ENCODE measurements at places on chromosomes 2 and 18.
A peak's percentile ranks its signal among the peaks of the same experiment; 100 is the strongest.

DNA sequence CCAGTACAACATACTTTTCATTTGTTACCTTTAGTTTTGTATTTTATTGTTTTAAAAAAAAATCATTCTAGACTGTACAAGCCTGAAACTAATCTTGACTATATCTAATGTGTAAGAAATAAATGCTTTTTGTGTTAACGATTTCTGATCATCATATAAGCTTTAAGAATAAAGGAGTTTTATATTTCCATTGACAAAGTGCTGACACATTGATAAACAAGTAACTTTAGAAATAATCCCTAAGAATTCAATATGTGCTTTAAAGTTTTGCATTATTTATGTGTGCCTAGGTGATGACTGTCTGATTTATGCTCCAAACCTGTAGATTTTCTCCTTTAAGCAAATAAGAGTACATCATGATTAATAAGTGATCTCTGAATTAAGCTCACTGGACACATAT is 247.2 kb upstream of the BOD1L2 start:
- no peak for DNase-seq

GRCh38 chr2:74457549-74458131 is 598 bp upstream of the WBP1 start:
- DNase-seq, result peak; percentile 77

GRCh38 chr2:50049267-50049666 is 895.0 kb upstream of the FSHR start:
- DNase-seq, result no peak

DNA sequence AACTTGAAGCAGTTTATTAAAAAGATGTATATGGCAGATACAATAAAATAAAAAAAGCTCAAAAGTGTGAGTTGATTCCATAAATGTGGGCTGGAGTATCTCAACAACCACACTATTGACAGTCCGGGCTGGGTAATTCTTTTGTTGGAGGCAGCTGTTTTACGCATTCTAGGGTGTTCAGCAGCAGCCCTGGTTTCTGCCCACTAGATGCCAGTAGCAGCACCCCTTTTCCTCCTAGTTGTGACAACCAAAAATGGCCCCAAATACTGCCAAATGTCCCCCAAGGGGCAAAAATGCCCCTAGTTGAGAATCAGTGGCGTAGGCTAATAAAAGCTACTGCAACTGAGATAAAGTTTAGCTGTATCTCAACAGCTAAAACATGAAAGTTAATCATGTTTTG is 44.8 kb downstream of the CHMP3 start:
- DNase-seq, result no peak

GRCh38 chr2:157508676-157509075 is 64.8 kb upstream of the CYTIP start:
- DNase-seq, result no peak

GRCh38 chr2:240418311-240418710 is 17.2 kb upstream of the GPC1 start:
- no peak for DNase-seq

DNA sequence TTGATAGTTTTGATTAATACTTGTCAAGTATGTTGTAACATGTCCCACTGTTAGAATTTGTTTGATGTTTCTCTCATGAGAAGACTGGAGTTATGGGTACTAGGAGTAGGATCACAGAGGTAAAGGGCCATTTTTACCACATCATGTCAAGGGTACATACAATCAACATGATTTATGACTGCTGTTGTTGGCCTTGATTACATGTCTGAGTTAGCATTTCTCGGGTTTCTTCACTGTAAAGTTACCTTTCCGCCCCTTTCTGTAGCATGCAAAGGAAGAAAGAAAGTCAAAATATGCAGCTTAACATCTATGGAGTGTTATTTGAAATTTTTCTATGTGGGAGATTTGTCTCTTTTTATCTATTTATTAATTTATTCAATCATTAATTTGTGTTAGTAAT is 1456.4 kb downstream of the SUCLG1 start:
- no peak for DNase-seq

DNA sequence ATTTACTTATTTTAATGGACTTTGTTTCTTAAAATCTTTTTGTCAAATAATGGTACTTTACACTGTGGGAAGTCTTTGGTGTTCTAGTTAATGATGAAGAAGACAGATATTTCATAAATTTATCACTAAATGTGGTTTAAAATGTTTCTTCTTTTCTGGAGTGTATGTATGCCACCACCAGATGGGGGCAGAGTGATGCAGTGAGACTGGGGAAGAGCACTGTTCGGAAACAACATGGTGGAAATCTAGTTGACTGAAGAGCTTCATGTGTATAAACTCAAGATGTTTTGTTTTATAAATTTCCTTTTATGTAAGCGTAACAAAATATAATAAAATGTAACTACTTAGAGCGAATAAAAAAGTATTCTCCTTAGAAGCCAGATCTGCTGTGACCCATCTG is 195.1 kb downstream of the KCNE4 start:
- DNase-seq, result no peak

DNA sequence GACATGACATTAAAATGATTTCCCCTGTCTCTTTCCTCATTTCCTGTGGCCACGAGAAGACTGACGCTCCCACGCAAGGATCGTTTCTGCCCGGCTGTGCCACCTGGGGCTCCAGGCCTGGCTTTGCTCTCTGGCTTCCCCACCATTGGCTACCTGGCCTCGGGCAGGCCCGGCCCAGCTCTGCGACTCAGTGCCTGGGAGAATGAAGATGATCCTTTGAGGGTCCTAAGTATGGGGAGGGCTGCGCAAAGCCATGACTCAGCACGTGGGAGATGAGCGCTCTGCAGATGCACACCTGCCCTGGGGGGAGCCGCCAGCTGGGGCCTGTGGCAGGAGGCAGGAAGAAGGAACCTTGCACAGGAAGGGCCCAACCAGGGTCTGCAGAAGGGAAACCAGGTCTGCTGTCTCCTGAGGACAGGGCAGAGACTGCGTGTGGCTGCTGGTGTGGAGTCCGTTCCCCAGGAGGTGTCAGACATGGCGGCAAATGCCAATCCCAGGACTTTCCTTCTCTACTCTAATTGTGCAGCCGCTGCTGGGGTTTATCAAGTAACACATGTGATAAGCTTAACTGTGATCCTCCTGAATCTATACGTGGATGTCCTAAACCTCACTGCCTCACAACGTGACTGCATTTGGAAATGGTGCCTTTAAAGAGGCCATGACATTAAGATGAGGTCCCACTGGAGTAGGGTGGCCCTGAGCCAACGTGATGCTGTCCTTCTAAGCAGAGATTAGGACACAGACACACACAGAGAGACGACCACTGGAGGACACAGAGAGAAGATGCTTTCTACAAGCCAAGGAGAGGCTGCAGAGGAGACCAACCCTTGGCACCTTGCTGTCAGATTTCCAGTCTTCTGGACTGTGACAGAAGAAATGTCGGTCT is 32.9 kb downstream of the MBP start:
- DNase-seq, result no peak

DNA sequence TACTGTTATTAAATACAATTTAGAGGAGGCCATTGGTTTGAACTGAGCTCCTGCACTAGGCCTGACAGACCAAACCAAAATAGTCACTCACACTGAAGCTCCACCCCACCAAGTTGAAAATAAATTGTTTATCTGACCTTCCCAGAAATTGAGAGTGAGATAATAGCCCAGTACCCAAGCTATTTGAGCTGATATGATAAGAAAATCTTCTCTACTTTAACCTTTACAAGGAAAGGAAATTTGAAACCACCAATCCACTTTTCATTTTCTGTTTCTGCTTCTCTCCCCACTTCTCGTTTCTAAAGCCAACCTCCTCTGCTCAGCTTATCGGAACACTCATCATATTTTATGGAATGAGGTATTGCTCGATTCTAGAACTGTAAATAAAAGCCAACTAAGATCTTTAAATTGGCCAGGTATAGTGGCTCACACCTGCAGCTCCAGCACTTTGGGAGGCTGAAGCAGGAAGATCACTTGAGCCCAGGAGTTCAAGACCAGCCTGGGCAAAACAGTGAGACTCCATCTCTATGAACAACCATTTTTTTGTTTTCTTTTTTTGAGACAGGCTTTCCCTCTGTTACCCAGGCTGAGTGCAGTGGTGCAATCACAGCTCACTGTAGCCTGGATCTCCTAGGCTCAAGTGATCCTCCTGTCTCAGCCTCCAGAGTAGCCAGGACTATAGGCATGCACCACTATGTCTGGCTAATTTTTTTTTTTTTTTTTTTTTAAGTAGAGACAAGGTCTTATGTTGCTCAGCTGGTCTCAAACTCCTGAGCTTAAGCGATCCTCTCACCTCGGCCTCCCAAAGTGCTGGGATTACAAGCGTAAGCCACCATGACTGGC is 13.3 kb upstream of the GALM start:
- DNase-seq, result no peak

DNA sequence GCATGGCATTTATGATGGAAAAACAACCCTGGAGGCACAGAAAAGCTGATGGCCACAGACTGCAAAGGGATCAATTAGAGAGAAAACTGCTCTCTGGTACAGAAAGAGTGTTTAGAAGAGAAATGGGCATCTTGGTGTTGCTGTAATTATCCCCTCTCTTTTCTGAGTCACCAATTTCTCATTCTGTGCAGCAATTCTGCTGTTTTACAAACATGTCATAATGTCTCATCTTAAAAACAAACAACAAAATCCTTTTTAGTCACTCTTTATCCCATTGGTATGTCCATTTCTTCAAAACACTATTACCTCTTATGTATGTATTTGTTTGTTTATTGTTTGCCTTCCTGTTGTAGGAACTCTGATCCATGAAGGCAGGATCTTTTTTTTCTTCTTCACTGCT is 73.9 kb upstream of the HK2 start:
- no peak for DNase-seq

DNA sequence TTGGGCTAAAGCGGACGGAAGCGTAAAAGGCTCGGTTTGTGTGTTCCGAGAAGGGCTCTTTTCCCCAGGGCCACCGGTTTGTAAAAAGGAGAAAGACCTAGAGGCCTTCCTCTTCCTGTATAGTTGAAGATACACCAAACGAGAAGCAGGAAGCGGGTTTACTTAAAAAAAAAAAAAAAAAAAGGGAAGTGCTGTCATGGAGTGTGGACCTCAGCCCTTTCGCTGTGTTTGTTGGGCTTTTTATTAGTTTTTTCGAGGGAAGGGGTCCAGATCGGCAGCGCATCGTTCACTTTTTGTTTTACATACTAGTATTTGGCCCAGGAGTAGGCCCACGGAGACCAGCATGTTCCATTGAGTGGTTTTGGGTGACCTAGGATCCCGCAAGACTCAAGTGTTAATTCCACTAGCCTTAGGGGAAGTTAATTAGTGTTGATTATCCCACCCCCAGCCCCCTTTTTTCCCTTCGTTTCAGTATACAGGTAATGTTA is 676 bp downstream of the ACTR2 start:
- DNase-seq, result no peak

DNA sequence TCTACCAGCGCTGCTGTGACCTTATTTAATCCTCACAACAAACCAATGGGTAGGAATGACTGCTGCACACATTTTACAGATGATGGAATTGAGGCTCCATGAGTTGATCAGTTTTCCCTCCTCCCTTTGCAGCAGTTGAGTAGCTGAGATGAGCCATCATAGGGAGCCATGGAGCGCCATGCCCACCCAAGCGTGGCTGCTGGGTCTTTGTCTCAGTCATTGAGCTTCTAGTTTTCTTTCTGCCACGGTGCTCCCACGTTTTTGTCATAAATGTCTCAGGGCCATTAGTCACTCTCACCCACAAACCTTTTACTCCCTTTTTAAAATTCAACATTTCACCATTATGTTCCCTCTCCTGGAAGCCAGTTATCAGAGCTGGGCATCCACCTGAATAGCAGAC is 45.8 kb downstream of the TMEM17 start:
- DNase-seq, result no peak

- no peak for DNase-seq
Measured at GRCh38 chr2:165818920-165819319, 24.9 kb upstream of the GALNT3 start.

DNA sequence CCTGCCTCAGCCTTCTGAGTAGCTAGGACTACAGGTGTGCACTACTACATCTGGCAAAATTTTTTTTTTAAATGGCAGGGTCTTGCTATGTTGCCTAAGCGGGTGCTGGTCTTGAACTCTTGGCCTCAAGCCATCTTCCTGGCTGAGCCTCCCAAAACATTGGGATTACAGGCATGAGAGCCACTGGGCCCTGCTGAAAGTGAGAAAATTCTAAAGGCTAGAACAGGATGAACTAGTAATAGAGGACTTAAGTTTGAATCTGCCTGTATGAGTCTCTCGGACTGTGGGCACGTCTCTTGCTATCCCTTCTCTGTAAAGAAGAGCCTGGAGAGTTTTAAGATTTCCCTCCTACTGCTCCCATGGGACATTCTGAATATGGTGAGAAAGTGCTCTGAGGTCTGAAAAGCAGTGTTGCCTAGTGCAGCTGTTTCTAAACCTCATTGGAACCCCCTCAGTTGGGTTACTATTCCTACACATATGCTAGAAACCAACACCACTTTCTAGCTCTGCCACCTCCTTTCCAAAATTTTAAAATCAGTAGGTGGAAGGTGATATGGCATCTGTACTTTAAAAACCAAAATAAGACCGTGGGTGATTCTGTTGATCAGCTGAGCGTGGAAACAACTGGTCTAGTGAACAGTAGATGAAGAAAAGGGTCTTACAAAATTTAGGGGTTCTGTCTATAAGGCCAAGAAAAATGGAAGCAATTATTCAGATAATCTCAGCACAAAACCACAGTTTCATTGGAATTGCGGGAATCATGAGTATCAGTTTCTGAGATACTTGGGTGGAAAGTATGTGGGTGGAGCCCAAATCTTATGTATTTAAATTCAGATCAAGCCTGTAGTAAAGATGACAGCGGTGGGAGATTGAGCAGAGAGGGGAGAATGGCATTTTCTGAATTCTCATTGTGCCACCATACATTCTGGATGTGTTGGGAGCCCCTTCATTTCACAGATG is 259.8 kb upstream of the CXCR4 start:
- DNase-seq, result no peak

GRCh38 chr2:214543386-214543955 is 132.6 kb downstream of the VWC2L start:
- DNase-seq, result no peak

DNA sequence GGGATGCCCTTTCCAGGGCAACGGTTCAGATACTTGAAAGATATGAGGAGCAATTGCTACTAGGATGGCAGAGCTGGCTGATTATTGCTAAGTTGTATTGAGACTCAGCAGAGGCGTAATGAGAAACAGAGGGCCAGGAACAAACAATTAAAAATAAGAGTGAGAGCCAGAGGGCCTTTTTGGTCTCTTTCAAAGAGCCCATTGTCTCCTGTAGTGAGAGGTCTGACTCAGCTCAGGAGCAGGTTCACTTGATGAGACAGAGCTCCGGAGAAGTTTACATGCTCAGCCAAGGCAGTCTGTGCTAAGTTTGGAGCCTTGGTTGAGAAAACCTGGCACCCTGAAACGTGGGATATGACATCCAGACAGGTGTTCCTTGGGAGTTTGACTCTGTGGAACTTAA is 303.9 kb upstream of the DLGAP1 start:
- no peak for DNase-seq

DNA sequence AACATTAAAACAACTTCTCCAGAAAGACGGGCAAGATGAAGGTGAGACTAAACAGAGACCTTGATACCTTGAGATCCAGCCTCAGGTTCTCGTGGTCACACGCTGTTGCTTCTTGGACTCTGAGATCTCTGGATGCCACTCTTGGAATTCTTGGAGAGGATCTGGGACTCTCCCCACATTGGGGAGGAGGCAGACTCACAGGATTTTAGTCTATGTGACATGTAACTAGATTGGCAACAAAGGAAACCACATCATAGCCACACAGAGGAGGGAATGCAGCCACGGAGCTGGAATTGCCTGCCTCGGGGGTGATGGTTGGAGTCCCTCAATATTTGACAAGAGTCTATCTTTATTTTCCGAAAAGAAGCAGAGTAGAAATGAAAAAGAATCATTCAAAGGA is 78.8 kb upstream of the IGFBP5 start:
- DNase-seq, result no peak
